ENCODE measurements at places on chromosomes 12 and 14. TPM values are rescaled to one million over a fixed set of nuclear protein-coding genes. Genes with fewer than 3 reads are reported as not detected.
A peak's percentile ranks its signal among the peaks of the same experiment; 100 is the strongest.

- DNase-seq, result no peak
Measured at GRCh38 chr12:54337280-54337842, 12.4 kb downstream of the COPZ1 start.

GRCh38 chr14:24725311-24725710, 91.3 kb upstream of the GZMB start:
- DNase-seq, result no peak

DNA sequence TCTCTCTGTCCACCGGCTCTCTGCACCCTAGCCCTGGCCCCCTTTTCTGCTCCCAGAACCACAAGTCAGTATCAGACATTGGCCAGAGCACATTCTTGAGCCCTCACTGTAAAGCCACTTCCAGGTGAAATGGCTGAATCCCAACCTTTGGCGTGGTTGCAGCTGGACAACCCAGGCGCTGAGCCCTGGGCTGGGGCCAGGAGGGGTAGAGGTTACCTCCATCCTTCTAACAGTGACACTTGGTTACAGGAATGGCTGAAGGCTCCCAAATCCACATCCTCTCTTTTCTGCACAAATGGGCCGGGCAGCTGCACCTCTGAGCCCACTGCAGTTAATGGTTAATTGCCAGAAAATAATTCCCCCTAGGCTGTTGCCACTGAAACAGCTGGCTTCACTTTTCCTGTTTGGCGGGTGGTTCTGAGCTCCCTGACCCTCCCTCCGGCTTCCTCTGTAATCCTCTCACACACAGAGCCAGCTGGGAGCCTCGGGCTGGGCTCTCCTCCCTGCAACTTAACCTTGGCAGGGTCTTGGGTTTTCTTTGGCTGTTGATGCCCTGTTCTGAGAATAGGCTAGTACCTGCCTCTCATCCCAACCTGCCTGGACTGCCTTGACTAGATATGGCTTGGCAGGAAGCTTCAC, 44.1 kb downstream of the TSPAN11 start:
- DNase-seq, result peak; percentile 65

DNA sequence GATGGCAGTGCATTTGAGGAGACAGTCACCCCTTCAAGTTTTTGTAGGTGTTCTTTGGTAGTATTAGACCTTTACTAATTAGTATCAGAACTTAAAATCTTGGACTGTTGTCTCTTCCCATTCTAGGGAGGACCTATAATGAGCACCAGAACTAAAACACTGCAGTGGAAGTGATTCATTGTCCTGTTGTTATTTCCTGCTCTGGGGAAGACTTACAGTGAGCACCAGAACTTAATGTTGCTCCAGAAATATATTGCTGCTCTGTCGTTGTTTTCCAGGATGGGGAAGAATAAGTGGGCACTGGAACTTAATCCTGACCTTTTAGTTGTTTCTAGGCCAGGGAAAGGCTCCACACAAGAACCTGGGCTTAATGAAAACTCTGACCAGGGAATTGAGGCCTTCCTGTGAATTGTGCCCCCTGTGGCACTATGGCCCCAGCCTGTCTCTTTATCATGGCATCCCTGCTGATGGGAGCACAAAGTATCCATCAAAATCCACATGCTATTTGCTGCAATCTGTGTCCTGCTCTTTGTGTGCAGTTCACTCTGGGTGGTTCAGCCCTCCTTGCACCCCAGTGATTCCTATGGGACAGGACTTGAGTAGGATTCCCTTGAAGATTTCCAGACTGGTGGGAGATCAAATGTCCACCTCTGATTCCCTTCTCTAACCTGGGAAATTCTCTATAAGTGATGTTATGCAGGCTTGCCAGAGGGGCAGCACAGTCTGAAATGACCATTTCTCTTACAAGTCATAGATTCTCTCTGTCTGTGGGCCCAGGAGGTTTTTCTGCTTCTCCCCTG, 175.8 kb downstream of the PAWR start:
- no peak for DNase-seq

- DNase-seq, result no peak
Measured at GRCh38 chr12:52178984-52179383, 12.8 kb downstream of the KRT80 start.

- DNase-seq, result no peak
Measured at GRCh38 chr12:25054783-25055144, 105.9 kb upstream of the BCAT1 start.

- DNase-seq, result no peak
Measured at GRCh38 chr12:238736-239398, 23.8 kb downstream of the SLC6A13 start.

DNA sequence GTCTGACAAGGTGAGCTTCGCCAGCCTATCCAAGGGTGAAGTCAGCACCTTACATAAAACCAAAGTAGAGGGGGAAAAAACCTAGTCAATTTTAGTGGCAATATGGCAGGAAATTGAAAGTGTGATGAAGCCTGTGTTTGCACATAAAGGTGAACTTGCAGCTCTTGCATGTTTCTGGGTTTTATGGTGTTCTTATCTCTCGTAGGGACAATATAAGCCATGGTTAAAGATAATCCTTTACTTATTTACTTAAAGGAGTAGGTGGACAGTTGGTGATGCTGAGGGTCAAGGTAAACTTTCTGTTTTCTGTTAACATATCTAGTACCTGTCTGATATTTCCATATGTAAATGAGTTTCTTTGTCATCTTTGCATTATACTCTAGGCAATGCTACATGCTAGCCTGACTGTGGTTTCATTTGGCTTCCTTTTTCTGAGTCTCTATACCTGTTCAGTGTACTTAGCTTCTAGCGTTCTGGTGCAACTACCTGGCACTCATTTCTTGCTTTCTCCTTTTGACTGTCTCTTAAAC, 32.8 kb downstream of the CCDC91 start:
- no peak for DNase-seq

DNA sequence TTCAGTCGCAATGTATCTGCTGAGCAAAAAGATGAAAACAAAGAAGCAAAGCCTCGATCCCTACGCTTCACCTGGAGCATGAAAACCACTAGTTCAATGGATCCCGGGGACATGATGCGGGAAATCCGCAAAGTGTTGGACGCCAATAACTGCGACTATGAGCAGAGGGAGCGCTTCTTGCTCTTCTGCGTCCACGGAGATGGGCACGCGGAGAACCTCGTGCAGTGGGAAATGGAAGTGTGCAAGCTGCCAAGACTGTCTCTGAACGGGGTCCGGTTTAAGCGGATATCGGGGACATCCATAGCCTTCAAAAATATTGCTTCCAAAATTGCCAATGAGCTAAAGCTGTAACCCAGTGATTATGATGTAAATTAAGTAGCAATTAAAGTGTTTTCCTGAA, 19.8 kb downstream of the CKB start:
- no peak for DNase-seq

- no peak for DNase-seq
Measured at GRCh38 chr14:31930493-31931240, 146.4 kb upstream of the ARHGAP5 start.

GRCh38 chr12:21988619-21989018, 47.4 kb upstream of the ABCC9 start:
- no peak for DNase-seq

DNA sequence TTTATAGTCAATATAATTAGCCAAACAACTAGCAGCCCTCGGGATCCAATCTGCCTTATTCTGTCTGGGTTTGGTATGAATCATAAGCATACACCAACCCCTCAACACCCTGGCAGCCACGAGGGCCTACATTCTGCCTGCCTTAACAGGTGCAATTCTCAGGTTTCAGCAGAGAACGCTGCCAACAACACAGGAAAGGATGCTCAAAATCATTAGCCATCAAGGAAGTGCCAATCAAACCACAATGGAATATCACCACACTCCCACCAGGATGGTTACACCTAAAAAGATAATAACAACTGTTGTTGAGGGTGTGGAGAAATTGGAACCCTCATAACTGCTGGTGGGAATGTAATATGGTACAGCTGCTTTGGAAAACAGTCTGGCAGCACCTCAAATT, 122.8 kb downstream of the TTC7B start:
- DNase-seq, result no peak

DNA sequence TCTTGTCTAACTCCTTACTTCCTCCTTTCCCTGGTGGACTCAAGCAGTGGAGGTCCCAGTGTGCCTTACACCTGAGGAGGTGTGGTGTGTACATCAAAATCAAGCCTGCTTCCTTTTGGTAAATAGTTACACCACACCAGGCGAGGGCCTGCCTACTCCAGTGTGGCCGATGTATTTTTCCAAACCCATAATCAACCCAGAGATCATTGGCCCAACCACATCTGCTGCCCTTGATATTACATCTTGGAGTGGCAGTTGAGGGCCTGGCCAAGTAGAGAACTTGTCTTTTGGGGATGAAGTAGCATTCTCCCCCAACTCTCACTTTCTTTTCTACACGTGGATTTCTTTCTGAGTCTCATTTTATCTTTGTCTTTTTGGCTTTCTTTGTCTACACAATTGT, 187.4 kb downstream of the EFCAB11 start:
- no peak for DNase-seq

- no peak for DNase-seq
Measured at GRCh38 chr12:103269946-103270345, 225.8 kb downstream of the C12orf42 start.

GRCh38 chr12:30019366-30020140, 235.8 kb upstream of the TMTC1 start:
- no peak for DNase-seq

DNA sequence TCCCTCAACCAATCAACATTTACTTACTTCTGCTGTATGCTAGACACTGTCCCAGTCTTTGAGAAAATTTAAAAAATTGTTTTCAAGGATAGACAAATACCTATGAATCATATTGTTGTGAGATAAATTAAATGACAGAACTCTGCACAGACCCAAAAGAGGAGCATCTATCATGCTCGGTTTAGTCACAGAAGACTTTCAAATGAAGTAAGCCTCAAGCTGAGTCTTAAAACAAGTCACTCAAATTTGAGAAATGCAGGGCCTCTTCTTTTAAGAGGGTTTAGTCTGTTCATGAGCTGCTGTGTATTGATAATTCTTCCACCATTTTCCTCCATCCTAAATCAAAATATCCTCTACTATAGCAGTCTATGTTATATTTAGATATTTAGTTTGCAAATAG, 24.4 kb upstream of the COCH start:
- no peak for DNase-seq

GRCh38 chr14:36817071-36817930, 155.6 kb downstream of the PAX9 start:
- no peak for DNase-seq

DNA sequence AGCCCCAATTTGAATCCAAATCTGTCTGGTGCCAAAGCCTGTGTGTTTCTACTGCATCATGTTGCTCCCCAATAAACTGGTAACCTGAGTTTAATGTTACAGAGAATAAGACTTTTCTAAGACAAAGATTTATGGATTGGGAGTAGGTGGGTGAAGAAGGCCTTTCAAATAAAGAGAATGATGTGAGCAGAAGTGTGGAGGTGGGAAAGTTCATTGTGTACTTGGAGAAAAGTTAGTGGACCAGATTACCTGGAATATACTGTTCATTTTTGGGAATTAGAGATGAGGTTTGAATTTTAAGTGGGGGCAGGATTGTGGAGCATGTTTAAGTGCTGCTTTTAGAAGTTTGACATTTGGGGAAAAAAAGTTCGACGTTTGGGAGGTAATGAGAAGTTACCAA, 3.1 kb downstream of the FRS2 start:
- DNase-seq, result no peak

GRCh38 chr12:12909228-12909994, 18.0 kb downstream of the GPRC5A start:
- DNase-seq, result no peak

DNA sequence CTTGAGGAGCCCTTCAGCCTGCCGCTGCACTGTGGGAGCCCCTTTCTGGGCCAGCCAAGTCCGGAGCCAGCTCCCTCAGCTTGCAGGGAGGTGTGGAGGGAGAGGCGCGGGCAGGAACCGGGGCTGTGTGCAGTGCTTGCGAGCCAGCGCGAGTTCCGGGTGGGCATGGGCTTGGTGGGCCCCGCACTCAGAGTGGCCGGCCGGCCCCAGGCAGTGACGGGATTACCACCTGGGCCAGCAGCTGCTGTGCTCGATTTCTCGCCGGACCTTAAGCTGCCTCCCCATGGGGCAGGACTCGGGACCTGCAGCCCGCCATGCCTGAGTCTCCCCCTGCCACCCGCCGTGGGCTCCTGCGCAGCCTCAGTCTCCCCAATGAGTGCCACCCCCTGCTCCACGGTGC, 116.9 kb downstream of the PAWR start:
- DNase-seq, result no peak

- DNase-seq, result no peak
Measured at GRCh38 chr12:71070416-71071128, 87.2 kb downstream of the TSPAN8 start.

GRCh38 chr12:47020211-47020821, 59.1 kb upstream of the PCED1B start:
- DNase-seq, result no peak

DNA sequence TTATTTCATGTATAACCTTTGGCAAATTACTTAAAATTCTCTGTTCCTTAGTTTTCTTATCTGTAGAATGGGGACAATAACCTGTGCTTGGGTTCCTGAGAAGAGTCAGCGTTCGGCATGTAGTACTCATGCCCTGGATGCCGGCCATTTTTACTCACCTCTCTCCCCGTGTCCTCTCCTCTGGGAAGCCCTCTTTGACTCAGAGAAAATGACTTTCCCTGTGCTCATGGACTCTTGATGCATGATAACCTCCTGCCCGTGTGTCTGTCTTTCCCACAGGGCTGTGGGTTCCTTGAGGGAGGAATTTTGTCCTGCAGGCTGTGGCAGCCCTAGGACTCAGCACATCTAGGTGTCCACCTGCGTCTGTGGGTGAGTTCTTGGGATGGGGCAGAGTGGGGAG, 5.8 kb upstream of the C1RL start:
- no peak for DNase-seq

GRCh38 chr12:78062786-78063185, 232.1 kb downstream of the NAV3 start:
- peak; percentile 12 for DNase-seq

GRCh38 chr12:114674251-114675047, 9.5 kb downstream of the TBX3 start:
- no peak for DNase-seq

GRCh38 chr12:19190292-19191031, 60.9 kb downstream of the PLEKHA5 start:
- DNase-seq, result no peak

GRCh38 chr14:84084056-84084630, 1445.8 kb upstream of the FLRT2 start:
- no peak for DNase-seq

- DNase-seq, result no peak
Measured at GRCh38 chr12:54286042-54287030, 5.8 kb downstream of the HNRNPA1 start.

B4GALNT1 gene
- 0.80 TPM for polyA plus RNA-seq

C12orf50 gene
- 0.57 TPM for polyA plus RNA-seq

PPP1R12A gene
- 112 TPM for polyA plus RNA-seq

GDF3 gene
- polyA plus RNA-seq, result 0.48 TPM

CRIP2 gene
- 87.4 TPM for polyA plus RNA-seq

NEMP1 gene
- polyA plus RNA-seq, result 37.8 TPM

ABCD2 gene
- polyA plus RNA-seq, result 0.10 TPM

DDX54 gene
- 58.6 TPM for polyA plus RNA-seq

TMBIM6 gene
- 721 TPM for polyA plus RNA-seq

CCND2 gene
- polyA plus RNA-seq, result 71.3 TPM

Measured in left kidney (tissue), 8 donors.